ENCODE measurements at places on chromosomes 5 and 9.

GRCh38 chr5:176693477-176693851, 46.2 kb downstream of the TSPAN17 start:
- no peak for DNase-seq

DNA sequence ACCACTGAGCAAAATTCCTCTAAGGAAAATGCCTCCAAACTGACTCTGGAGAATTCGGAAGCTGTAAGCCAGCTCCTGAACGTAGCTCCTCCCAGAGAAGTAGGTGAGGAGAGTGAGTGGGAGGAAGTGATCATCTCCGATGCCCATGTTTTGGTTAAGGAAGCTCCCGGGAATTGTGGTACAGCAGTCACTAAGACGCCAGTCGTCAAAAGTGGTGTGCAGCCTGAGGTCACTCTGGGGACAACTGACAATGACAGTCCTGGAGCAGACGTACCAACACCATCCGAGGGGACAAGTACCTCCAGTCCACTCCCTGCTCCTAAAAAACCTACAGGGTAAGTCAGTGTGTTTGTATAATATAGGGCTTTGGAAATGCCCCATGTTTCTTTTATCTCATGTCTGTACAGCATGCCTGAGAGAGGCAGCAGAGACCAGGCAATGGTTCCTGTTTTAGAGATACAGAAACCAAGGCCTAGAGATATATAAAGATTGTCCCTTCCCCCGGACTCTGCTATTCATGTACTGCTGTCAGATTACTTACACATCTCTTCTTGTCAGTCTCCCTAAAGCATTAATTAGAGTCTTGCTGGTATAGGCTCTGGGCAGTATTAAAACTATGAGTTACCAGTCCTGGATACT, 23.9 kb downstream of the HMGXB3 start:
- no peak for DNase-seq

- DNase-seq: no peak
Measured at GRCh38 chr5:1262381-1262780, 32.5 kb downstream of the TERT start.

- no peak for DNase-seq
Measured at GRCh38 chr5:144525000-144525399, 354.3 kb downstream of the KCTD16 start.

GRCh38 chr9:121815084-121815483, 163.7 kb downstream of the DAB2IP start:
- DNase-seq: no peak

GRCh38 chr5:175282611-175283225, 161.3 kb downstream of the DRD1 start:
- DNase-seq: no peak

- DNase-seq: no peak
Measured at GRCh38 chr9:98614941-98615340, 93.8 kb downstream of the GABBR2 start.

DNA sequence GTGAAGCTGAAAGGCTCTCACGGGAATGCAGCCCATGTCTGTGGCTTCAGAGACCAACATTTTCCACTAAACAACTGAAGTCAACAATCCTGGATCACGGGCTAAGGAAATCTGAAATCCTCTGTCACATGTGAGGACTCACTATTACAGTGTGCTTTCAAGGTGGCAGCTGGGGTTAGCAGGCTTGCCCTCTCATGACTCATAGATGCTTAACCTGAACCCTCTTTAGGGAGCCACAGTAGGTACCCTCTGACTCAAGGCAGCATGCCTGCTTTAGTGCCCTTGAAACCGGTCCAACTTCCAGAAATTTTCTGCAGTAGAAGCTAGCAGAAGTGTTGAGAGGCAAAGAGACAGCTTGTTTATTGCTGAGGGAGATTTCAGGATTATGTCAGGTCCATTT, 232.5 kb downstream of the GABRB2 start:
- no peak for DNase-seq

GRCh38 chr9:106779796-106780195, 83.2 kb upstream of the ZNF462 start:
- no peak for DNase-seq

- no peak for DNase-seq
Measured at GRCh38 chr5:8892926-8893325, 652.9 kb downstream of the SEMA5A start.

GRCh38 chr9:134370638-134371037, 44.4 kb downstream of the RXRA start:
- no peak for DNase-seq

DNA sequence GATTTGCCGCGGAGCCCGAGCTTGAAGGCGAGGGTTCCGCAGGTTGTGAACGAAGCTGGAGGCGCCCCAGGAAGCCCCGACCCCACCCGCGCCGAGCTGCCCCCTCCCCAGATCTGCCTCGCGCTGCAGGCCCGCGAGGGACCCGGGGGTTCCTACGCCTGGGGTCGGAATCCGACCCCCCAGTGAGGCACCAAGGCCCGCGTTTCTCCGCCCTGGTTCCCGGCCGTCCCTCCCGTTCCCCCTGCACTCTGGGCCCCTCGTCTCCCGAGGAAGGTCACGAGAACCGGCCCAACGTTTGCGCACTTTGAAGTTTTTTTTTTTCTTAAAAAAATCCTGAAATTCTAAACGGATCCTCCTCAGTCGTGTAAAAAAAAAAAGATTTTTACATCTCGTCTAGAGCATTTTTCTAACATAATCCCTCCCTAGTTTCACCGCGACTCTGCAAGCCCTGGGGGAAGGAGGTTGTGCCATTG, 880 bp upstream of the GFPT2 start:
- DNase-seq: no peak

DNA sequence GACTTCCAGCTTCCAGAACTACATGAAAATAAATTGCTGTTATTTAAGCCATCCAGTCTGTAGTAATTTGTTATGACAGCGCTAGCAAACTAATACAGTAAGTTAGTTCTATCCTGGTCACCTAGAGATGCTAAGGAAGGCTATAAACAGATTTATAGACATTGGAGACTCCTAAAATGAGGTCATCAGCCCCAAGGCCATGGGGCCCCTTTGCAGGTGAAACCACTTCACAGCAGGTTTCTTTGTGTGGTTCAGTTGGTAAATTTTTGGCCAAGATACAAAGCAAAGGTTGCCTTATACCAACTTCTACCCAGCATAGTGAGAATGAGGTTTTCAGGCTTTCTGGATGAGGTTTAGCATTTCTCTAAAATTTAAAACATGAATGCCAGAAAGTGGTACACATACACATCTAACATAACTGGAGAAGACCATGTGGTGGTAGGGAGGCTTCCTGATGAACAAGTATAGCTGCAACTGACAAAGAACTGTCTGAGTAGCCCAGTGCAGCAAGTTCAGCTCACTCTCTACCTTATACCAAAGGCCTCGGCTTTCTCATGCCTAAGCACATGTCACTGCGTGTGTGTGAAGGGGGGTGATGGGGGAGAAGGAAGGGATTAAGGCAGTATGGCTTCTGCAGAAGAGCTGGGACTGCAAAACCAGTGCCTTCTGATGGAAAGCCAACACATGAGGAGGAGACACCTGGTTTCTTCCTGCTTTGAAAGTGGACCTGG, 264.6 kb upstream of the TAS2R1 start:
- no peak for DNase-seq

DNA sequence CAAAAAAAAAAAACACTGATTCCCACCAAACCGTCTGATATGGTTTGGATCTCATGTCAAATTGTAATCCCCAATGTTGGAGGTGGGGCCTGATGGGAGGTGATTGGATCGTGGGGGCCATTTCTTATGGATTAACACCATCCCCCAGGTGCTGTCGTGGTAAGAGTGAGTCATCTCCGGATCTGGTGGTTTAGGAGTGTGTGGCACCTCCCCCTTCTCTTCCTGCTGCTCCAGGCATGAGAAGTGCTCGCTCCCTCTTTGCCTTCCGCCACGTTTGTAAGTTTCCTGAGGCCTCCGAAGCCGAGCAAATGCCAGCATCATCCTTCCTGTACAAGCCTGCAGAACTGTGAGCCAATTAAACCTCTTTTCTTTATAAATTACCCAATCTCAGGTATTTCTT, 45.2 kb downstream of the HSD17B3 start:
- no peak for DNase-seq

GRCh38 chr9:120914396-120914795, 12.2 kb downstream of the TRAF1 start:
- DNase-seq: no peak

All from thymus (tissue), 14 donors.